ENCODE measurements at places on chromosomes 5 and 9.

GRCh38 chr9:18542837-18543405 is 69.0 kb downstream of the ADAMTSL1 start:
- DNase-seq = no peak

- DNase-seq = no peak
Observed at GRCh38 chr9:14909961-14910805, at the start of gene FREM1. FREM1 (minus strand) TSS chr9:14910428; CDS start chr9:14868977, 41,451 bp downstream.

DNA sequence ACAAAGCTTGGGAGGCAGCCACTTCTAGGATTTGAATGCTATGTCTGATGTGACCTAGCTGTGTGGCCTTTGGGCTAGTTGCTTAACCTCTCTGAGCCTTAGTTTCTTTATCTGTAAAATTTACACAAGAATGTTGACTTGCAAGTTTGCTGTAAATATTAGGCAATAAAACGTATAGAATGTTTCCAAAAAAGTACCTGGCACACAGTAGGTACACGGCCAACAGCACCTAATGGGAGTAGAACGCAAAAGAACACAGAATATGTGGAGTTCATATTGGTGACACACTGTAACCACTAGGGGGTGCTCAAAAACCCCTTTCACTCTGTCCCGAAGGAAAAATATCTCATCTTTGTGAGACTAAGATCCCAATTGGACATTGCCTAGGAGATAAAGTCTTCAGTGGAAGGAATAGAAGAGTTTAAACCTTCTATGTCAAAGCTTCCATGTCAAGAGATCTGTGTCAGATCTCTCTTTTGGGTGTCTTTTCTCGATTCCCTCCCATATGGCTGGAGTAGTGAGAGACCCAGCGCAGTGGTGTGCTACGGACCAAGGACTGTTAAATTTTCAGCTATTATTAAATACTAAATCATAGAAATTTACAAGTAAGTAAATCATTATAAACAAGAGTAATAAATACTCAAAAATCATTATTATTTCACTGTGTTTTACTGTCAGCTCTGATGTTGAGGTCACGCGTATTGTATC is 145.4 kb upstream of the RAD23B start:
- peak; percentile 26 for DNase-seq

GRCh38 chr9:76510041-76510440 is 51.1 kb downstream of the GCNT1 start:
- no peak for DNase-seq

- no peak for DNase-seq
Observed at GRCh38 chr5:3376611-3377010, 219.0 kb upstream of the IRX1 start.

All from activated CD4-positive, alpha-beta T cell treated with anti-CD3 and anti-CD28 coated beads, Interleukin-2, amount 50 U/mL, for 16 hours (primary cell).